ENCODE measurements at places on chromosomes 1 and 21.

DNA sequence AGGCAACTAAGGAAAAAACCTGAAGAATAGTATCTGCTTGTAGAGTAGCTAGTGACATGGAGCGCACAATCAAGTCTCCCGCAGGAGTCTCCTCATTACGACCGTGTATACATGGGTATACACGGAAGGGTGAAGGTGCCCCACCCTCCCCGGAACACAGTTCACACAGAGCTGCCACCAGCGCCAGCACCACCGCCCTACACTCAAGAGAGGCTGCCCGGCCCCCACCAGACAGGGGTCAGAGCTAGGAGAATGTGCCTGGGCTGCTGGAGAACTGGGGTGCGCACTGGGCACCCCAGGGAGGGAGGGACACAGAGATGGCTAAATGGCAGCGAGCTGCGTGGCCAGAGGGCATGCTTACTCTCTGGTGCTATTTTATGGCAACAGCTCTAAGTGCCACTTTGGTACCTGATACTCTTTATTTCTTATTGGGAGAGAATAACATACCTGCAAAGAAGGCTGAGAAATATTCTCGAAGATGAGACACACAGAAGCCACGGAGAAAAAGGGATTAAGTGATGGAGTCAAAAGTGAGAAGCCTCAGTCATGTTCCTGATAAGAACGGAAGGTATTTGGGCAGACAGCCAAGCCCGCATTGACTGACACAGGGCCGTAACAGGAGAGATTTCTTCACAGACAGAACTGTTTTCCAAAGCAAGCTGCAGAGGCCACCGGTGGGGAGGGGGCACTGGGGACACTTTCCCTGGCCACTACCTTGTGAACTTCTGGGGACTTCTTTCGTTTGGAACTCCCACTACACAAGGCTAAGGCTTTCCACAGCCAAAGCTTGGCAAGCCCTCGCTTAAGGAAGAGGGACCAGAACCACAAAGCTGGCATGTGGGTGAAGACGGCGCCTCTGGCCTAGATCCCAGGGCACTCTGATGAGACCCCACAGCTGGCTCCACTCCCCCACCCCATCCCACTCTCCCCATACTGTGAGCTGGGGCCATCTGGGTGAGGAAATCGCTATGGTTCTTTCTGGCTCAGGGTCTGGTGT, 108.0 kb downstream of the PGBD5 start:
- no peak for DNase-seq

DNA sequence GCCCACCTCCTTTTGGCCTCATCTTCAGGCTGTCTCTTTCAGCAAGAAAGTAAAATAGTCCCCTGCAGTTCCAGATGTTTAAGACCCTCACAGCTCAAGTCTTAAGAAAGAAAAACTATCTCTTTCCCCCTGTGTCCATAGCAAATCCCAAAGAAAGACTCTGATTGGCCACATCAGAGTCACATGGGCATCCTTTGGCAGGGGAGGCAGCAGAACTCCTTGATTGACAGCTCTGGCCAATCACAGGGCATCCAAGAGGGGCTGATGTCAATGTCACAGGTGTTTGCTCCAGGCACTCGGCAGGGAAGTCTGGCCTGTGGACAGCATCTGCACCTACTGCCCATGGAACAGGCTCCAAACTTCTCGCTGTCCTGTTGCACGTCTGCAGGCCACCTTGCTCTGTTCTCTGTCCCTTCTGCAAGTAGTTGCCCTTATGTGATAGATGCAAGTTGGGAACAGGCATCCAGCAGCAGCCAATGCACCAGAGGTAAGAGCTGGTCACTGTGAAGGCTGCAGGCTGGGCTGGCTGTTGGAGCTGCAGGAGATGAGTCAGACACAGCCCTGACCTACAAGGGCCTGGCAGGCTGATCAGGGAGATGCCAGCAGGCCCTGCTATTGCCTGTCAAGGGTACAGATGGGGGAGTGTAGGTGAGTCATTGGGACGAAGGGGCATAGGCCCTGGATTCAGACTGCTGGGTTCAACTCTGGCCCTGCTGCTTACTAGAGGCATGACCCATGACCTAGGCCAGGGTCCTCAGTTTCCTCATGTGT, 96.8 kb upstream of the TMEM51 start:
- DNase-seq = peak; percentile 22

- DNase-seq = no peak
Measured at GRCh38 chr1:116947092-116947860, 37.6 kb downstream of the PTGFRN start.

DNA sequence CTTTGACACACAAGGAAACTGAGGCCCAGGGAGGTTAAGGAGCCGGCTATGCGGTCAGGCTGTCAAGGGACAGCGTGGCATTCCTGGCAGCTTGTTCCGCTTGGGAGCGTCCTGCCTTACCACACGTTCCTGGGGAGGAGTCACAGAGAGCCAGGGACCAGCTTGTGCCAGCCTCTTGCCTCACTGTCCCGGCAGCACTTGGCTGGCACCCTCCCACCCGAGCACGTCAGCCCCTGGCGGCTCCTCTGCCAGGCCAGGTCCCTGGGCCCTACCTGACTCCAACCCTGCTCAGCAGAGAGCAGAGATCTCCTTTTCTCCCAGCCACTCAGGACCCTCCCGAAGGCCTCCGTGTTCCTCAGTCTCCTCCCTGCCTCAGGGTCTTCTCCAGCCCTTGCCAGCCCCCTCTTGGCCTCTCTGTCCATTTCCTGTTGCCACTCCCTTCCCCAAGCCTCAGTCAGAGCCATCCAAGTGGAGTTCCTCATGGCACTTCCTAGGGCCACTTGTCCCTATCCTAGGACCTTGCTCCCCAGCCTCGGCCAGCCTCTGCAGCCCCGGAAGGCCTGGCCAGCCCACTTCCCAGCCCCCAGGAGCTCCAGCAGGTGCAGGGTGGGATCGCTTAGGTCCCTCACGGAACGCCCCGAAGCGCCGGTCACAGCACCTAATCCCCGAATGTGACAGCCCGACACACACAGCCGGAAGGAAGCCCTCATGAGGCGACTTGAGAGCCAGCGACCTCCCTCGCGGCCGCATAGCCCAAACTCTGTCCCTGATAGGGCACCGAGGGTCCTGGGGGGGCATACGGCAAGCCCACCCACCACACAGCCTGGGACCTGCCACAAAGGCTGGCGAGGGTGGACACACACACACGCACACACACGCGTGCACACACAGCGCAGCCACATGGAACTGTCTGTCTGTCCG, 130.3 kb downstream of the CASZ1 start:
- no peak for DNase-seq

GRCh38 chr1:92544756-92545165, 58.0 kb upstream of the GFI1 start:
- no peak for DNase-seq

- DNase-seq = no peak
Measured at GRCh38 chr1:211612786-211613107, 33.8 kb upstream of the SLC30A1 start.

DNA sequence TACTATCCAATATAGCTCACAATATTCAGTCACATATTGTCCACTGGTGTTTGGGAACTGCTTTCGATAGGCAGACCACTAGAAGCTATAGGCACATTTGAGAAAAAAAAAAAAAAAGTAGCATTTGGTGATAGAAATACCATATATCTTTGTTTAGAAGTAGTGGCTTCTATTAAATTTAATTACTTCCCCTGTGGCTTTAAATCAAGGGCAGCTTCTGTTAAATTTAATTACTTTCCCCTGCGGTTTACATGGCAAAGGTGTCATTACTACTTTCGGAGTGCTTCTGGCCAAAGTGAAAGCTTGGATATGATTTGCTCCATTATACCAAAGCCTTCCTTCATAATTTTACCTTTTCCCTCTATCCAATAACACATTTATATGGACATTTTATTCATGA, 229.9 kb downstream of the TTLL7 start:
- no peak for DNase-seq

- DNase-seq = no peak
Measured at GRCh38 chr1:78096976-78097375, 51.2 kb downstream of the GIPC2 start.

GRCh38 chr1:76238094-76238628, 163.6 kb downstream of the ST6GALNAC3 start:
- no peak for DNase-seq

- DNase-seq = no peak
Measured at GRCh38 chr1:26490155-26490554, 17.9 kb downstream of the HMGN2 start.

- DNase-seq = no peak
Measured at GRCh38 chr1:211908453-211908852, 77.9 kb upstream of the LPGAT1 start.

DNA sequence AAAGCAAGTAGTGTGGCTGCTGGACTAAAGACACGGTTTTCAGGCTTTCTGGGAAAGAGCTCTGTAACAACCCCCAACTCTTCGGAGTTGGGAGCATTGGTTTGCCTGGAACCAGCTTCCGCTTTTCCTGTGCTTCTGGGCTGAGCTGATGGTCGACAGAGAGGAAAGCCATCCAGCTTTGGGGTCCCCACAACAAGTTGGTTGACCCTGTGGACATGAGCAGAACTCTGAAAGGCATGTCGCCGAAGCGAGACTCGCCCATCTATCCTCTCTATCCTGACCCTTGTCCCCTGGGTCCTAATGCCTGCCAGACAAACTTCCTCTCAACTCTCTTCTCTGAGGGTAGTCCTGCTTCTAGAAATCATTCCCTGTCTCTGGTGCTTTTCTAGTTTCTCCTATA, 31.9 kb upstream of the FCGR2A start:
- DNase-seq = no peak

DNA sequence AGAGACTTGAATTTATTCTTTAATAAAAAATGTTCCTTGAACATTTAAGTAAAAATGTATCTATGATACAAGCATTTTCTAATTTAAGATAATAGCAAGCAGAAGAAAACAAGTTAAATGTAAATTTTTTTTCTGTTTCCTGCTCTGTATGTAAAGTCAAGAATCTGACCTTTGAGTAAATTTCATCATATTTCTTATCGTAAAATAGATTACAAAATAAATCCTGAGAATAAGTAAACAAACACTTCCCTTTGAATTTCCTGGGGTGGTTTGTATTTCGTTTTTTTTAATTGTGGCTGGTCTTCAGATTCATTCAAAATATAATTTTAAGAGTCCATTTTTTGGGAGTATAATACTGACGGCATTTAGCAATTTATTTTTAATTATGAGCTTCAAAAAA, 77.6 kb downstream of the POU2F1 start:
- DNase-seq = no peak

DNA sequence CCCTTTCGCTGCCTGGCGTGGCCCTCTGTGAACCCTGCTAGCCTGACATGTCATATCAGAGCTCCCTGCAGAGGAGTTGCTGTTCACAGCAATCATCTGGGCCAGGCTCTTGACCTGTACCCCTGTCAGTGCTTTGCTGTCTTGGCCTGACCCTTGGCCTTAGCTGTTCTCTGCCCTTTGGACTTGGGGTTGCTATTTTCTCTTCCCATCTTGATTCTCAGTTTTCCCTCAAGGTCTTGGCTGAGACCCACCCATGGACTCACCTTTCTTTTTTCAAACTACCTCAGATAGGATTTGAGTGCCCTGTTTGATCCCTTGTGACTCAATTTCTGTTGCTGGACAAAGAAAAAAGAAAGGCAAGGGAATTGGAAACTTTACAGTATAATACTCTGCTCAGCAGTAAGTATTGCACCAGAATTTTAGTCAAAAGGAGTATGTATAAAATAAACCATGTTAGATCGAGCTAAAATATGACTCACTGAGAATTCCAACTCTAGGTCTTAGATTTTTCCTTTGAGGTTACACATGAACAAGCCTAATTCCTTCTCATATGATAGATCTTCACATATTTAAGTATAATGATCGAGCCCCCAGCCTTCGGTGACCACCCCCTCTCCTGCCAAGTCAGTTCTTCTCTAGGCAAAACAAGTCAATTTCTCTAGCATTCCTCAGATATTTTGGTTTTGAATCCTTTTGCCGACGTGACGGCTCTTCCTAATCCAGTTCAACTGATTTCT, 110.5 kb downstream of the NGF start:
- no peak for DNase-seq

DNA sequence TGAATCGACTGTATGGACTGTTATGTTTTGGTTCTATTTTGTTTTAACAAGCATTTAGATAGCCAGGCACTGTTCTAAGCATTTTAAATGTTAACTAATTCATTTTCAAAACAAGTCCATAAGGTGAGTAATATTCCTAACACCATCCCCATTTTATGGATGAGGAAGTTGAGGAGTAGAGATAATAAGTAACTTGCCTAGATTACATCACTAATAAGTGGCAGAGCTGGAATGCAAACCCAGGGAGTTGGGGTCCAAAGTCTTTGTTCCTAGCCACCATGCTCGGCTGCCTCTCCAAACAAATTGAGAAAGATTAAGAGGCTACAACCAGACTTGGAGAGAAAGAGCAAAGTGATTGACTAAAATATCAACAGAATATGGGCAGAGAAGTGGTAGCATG, 12.6 kb upstream of the LEPR start:
- no peak for DNase-seq

- DNase-seq = no peak
Measured at GRCh38 chr1:12409681-12410080, 179.9 kb downstream of the VPS13D start.

GRCh38 chr1:116228511-116228910, 117.3 kb downstream of the MAB21L3 start:
- DNase-seq = no peak

- DNase-seq = no peak
Measured at GRCh38 chr1:41809692-41810091, 109.0 kb downstream of the HIVEP3 start.

- DNase-seq = no peak
Measured at GRCh38 chr1:43359696-43360095, 915 bp downstream of the CDC20 start.

GRCh38 chr1:169143346-169143745, 36.9 kb downstream of the ATP1B1 start:
- DNase-seq = no peak

DNA sequence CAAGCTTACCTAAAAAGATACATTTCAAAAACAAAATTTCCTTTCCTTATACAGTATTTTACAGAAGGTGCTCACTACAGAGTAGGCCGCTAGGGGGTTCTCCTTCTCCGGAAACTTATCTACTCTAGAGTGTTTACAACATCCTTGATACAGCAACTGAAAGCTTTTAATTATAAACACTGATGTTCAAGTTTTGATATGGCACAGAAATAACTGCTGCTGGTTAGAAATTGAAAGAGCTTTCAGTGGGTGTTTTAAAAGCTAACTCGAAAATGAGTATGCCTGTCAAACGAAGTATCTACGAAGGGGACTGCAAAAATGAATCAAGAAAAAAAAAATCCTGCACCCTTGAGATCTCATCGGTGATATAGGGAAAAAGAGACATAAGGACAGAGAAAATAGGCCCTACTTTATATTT, 1.0 kb downstream of the YOD1 start:
- DNase-seq = no peak

- DNase-seq = no peak
Measured at GRCh38 chr1:12615865-12616708, 1.9 kb downstream of the DHRS3 start.

GRCh38 chr1:156862584-156862983, 1.9 kb downstream of the NTRK1 start:
- no peak for DNase-seq

DNA sequence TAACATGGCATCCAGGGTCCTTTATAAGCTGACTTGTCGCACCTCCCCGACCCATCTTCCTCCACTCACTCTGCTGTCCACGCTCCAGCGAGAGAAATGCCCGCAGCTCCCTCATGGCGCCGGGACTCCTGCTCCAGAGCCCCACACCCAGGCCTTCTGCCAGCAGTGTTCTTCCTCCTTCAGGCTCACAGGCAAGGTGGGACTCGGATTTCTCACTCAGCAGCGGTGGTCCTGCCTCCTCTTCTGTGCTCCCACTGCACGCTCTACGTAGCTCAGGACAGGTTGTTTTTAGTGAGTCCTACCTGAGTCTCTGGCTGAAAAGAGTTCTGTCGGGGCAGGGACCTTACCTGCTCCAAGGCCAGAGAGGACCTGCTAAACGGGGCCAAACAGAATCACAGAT, 11.2 kb downstream of the THEMIS2 start:
- DNase-seq = no peak

Measured in GOT3 (cell line).